Ovary (tissue), 10 donors: ENCODE measurements at places on chromosomes 6 and 20.

DNA sequence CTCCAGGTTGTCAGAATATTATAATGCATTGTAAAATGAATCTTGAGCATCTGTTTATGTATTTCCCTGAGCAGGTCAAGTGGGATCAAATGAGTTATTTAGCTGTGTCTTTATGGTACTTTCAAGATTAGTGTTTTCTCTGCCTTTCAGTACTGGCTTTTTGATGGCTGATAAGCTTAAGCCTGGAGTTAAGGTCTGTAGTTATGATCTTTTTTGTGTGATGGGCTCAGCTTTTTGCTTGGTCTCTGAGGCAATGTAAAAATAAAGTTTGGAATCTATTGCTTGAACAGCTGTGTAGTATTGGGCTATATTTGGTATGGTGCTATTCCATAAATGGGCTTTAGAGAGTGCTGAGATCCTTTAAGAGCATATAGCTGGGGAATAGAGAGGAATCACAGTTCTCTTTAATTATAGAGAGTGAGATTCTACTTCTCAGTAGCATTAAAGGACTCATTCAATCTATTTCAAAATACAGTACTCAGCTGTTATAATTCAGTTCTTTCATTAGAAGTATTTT, 40.7 kb downstream of the ZNF451 start:
- no peak for DNase-seq

DNA sequence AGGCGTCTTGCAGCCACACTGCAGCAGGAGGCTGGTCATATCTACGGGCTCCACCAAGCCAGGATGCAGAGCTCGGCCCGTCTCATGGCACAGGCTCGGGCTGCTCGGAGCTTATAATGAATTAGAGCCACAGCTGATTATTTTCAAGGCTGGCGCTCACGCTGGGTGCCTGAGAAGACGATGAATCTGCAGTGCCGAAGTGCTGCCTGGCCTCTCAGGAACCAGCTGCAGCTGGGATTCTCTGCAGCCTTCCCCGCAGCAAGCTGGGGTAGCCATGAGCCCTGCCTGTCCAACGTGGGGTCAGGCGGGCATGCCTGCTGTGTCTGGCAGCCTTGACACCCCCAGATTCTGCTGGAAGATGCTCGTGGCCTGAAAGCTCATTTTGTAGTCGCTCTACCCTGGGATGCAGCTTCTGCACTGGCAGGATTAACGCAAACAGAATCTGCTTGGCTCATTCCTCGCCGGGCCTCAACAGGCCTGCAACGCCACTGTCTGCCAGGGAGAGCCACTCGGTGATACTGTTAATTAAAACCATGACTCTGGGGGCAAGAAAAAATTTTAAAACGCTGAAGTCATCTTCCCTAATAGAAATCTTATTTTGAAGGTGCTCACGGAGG, 104.3 kb downstream of the CDH26 start:
- DNase-seq, result peak; percentile 38

DNA sequence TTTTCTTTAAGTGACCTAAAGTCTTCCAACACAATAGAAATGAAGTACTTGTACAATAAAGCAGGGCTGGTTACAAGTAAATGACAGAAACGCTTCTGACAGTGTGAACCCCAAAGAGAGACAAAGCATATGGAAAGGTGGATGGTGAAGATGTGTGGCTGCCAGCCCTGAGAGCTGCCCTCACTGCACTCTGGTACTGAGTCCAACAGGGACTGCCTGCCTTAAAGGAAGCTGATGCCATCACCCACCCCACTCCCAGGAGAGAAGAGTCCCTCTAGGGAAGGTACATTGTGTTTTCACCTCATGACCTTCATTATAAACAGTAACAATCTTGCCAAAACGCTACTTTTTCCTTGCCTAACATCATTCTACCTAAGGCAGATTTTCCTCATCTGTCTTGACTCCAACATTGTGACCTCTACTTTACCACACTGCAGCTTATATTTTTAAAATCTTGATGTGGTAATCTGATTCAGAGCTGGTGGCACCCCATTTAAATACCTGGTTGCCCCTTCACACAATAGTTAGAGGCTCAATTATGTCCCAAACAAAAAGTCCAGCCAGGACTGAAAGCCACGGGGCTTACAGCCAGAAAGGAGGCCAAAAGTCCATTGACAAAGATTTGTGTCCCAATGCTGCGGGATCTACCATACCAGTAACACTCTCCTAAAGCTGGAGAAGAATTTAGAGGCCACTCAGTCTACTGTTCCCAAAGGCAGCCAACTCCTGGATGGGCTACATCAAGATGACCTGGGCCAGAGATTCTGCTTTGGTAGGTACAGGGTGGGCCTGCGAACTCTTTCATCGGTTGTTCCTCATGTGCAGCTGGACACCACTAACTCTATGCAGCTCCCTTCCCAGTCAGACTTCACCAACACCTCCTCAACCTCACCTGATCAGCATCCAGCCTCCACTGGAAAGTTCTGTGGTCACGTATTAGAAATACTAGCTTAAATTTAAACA, 4.4 kb downstream of the APMAP start:
- no peak for DNase-seq

DNA sequence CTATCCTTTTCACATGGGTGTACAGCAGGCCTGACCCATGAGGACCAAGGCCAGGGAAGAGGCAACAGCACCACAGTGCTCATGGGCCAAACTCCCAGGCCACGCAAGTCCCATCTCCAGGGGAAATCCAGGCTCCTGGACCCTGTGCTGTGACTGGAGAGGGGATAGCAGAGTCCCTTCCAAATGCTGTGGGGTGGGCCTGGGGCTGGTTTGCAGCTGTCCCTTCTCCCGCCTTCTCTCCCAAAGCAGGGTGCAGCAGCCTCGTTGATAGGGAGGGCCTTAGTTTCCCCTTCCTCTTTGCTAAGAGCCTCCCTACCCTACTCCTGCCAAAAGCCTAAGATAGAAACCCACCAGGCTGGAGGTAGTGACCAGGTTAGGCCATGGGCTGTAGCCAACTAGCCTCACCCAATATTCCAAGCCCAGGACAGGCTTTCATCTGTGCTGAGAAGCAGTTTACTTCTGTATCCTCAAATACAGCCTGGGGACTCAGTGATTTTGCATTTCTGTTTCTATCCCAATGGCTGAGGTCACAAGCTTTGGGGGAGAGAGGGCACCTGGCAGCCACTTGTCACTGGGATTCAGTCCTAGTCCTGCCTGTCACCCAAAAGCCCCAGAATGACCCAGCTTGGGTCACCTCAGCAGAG, 1.4 kb downstream of the CTSZ start:
- DNase-seq, result no peak

GRCh38 chr20:2114127-2114959, 12.7 kb downstream of the STK35 start:
- no peak for DNase-seq

DNA sequence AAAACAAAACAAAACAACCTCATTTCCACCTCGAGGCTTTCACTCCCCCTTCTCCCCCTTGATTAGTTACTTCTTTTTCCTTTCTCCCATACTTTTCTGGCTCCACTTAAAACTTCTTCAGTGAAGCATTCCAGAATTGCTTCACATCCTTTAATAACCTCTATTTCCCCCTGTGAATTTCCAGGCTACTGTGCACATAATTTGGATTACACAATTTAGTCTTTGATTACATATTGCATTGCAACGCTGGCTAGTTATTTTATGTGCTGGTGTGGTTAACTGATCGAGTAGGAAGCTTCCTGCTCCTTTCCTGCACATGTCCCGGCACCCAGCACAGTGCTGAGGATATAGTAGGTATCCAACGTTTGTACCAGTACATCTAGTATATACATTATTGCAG, 28.1 kb upstream of the EEF1E1 start:
- no peak for DNase-seq

- DNase-seq, result no peak
Measured at GRCh38 chr6:113495521-113495920, 361.6 kb upstream of the MARCKS start.

GRCh38 chr6:100078509-100078908, 84.5 kb upstream of the MCHR2 start:
- DNase-seq, result no peak

DNA sequence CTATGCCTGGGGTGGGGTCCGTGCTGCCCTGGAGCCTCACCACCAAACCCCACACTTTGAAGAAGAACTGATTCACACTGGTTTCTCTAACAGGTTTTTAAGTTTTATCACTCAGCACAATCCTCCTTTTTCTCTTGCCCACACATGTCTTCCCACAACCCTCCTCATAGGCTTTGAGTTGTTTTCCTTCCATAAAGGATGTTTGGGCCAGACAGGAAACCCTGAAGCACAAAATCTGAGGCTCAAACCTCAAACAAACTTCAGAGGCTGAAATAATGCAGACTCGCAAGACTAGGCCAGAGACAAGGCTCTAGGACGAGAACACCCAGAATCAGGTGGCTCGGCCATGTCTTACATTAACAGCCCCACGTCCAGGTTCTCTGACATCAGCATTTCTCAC, 35.3 kb downstream of the EZR start:
- DNase-seq, result no peak

DNA sequence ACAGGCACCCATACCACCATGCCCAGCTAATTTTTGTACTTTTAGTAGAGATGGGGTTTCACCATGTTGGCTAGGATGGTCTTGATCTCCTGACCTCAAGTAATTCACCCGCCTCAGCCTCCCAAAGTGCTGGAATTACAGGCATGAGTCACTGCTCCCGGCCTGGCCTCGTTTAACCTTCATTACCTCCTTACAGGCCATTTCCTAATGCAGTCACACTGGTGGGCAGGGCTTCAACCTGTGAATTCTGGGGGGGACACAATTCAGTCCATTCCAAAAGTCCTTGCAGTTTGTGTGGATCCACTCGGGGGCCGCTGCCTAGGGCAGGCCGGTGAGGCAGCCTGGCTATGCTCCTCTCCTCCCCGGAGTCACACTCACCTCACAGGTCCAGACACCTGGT, 112.4 kb upstream of the SNX9 start:
- no peak for DNase-seq

GRCh38 chr20:23873370-23874015, 6.1 kb downstream of the CST5 start:
- no peak for DNase-seq

DNA sequence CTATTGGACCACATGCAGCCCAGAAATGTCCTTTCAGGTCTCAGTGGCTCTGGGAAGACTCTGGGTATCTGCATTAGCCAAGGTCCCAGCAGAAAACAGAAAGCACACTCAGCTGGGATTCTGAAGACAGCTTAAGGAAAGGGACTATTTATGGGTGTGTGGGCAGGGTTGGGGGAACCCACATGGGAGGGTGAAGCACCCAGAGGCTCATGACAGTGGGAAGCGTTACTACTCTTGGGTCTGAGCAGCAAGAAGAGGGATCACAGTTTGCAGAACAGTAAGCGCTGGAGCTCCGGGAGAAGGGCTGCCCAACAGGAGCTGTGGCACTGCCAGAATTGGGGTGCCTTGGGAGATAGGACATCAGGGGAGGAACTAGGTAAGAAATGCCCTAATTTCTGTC, 12.4 kb upstream of the CDC5L start:
- DNase-seq, result no peak

- DNase-seq, result no peak
Measured at GRCh38 chr6:139828751-139829519, 454.5 kb upstream of the CITED2 start.

GRCh38 chr20:47150403-47151152, 205.9 kb downstream of the ZMYND8 start:
- no peak for DNase-seq

DNA sequence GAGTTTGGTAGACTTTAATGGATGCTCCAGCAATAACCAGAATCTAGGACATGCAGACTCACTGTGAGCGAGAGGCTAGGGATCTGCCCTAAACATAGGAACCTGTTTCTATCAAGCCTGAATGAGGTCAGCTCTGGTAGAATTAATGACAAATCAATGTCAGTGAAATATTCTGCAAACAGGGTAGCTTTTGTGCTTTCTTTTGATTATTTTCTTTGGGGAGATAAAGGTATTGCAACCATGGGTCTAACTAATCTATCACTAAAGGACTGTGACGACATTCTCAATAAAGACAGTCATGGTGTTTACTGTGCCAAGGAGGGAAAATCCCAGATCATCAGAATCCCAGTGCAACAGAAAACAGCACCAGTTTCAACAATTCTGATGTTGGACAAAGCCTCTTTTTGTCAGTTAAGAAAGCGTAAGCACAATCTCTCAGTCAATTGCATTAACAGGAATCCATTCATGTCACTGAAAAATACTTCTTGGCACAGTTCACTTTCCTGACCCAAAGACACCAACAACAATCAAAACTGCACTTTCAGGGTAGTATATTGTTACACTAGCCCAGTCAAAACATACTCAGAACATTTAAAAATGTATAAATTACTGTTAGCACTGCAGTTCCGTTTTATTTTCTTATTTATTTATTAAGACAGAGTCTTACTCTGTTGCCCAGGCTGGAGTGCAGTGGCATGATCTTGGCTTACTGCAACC, 36.8 kb upstream of the SMIM29 start:
- no peak for DNase-seq

- no peak for DNase-seq
Measured at GRCh38 chr6:30238178-30238795, 25.1 kb upstream of the TRIM26 start.

GRCh38 chr20:325889-326644, 715 bp downstream of the SOX12 start:
- DNase-seq, result peak; percentile 86

DNA sequence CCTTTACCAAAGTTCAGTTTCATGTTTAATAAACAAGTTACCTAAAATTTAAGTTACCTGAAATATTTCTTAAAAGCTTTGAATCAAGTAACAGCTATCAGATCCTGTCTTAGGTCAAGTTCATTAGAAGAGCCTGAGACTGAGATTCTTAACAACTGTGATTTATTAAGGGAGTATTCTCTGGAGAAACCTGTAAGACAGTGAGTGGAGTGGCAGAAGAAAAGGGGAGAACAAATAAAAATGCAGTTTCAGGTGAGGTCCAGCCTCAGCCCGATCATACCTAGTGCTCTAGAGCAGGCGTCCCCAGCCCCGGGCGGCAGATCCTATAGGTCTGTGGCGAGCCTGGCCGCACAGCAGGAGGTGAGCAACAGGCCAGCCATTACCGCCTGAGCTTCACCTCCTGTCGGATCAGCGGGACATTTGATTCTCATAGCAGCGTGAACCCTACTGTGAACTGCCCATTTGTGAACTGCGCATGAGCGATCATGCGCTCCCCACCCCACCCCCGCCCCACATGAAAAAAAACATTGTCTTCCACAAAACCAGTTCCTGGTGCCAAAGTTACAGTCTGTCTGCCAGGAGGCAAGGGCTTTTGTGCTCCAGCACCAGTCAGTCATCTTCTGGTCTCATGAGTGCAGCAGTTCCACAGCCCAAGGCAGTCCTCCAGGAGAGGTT, 59.2 kb upstream of the ADGRB3 start:
- DNase-seq, result no peak

DNA sequence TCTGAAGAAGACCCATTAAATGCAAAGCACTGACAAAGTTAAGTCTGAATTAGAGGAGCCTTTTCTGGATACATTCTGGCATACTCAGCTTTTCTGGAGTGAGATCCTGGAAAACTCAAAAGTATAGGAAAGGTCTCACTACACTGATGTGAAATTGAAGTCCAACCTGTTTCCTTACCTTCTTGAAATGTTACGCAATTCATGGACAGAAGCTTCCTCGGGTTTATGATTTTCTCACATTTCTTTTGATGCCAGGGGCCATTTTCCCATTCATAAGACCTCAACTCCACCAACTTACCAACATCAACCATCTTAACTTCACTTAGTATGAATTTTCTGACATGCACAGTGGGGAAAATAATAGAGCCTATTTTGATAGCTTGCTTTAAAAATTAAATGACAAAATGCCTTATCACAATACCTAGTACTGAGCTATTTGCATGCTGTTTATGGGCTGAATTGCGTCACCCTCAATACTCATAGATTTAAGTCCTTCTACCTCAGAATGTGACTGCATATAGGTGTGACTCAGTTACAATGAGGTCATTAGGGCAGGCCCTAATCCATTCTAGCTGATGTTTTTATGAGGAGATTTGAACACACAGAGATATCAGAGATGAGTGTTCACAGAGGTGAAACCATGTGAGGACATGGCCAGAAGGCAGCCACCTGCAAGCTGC, 73.4 kb upstream of the RAB32 start:
- no peak for DNase-seq
